MCF 10A (cell line): ENCODE measurements at places on chromosomes 13 and 19.

DNA sequence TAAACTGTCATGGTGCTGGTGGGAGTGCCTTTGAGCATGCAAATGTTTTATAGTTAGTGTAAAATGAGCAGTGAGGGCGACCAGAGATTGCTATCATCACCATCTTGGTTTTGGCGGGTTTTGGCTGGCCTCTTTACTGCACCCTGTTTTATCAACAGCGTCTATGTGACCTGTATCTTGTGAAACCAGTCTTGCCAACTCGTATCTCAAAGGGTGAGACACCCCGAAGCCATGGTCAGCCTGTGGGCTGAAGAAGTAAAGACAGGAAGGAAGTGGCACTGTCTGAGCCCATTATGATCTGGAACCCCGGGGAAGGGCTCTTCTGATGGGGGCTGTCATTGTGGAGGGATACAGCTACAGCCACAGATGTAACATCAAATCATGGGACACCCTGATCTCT is 81.5 kb upstream of the FAM216B start:
- no peak for DNase-seq

GRCh38 chr19:2359992-2360685 is at the start of gene TMPRSS9:
TSS of gene TMPRSS9 (plus strand) at chr19:2360265. CDS start at chr19:2389786, 29,521 bp downstream.
- DNase-seq: no peak

DNA sequence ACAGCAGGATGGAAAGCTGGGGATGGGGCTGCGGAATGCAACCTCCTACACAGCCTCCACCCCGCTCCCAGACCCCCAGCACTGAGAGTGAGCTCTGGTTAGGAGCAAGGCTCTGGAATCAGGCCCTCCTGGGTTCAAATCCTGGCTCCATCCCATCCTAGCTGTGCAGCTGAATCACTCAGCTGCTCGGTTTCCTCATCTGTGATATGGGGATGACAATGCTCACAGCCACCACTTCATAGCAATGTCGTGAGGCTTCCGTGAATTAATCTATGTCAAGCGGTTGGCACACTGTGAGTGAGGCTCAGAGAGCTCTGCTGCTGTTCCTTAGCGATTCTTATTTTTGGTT is 538 bp downstream of the ACP7 start:
- DNase-seq: no peak

GRCh38 chr19:47719047-47719859 is 6.0 kb downstream of the EHD2 start:
- DNase-seq: peak; percentile 89

DNA sequence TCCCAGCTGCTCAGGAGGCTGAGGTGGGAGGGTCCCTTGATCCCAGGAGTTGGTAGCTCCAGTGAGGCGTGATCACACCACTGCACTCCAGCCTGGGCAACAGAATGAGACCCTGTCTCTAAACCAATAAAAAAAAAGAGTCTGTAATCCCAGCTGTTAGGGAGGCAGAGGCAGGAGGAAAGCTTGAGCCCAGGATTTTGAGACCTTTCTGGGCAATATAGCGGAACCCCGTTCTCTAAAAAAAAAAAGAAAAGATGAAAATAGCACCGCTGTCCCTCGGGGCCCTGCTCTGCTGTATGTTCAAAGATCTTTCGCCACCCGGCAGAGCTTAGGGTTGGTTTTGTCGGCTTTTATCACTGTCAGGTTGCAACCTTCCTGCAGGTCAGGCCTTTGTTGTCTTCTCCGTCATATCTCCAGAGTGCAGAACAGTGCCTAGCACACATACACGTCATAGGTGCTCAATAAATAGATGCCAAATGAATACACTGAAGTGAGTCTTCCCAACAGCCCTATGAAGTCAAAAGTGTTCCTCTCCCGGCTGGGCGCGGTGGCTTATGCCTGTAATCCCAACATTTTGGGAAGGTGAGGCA is 13.4 kb upstream of the BCAM start:
- DNase-seq: no peak
